ENCODE measurements at places on chromosomes 4 and X.

GRCh38 chr4:25182937-25183336, 22.7 kb upstream of the SEPSECS start:
- DNase-seq = no peak

GRCh38 chrX:137366018-137366633, 199.8 kb upstream of the ZIC3 start:
- no peak for DNase-seq

GRCh38 chr4:109511414-109511813, 48.6 kb upstream of the MCUB start:
- no peak for DNase-seq

GRCh38 chr4:181006499-181007260, 1236.5 kb upstream of the TENM3 start:
- no peak for DNase-seq

- DNase-seq = no peak
Observed at GRCh38 chr4:19961091-19961490, 290.6 kb upstream of the SLIT2 start.

GRCh38 chr4:185729391-185729804, 82.6 kb downstream of the SORBS2 start:
- no peak for DNase-seq

DNA sequence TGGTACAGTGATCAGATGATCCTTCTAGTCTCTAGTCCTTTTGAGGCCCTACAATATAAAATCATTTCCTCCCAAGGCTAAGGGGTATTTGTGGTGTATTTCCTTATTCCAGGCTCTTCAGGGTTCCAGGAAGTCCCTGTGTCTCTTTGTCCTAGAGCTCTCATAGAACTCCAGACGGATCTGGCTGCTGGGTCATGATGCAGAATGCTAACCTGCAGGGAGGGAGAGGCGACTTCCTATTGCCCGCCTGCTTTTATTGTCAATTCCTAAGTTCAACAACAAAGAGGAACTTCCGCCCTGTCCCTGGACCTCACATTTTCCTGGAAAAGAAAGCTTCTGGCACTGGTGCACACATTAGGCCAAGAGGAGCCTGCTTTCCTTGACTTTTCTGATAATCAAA, 45.9 kb upstream of the ZNF827 start:
- no peak for DNase-seq
